ENCODE measurements at places on chromosomes 5 and 9.

DNA sequence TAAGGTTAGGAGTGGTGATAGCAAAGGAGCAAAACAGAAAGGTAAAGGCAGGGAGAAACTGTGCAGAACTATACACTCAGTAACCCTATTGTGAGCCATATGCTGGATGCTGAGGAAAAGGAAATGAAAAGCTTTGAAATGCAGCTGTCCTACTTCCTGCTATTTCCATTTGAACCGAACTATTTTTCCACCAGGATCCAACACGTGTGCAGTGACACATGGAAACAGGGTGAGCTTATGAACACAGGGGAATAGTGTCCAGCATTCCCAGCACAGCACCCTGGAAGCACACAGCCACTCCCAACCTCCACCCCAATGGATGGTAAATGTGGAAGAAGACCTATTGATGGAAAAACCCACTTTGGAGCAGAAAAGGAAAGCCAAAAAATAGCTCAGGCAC lies 69.0 kb upstream of the SLC12A2 start:
- DNase-seq, result no peak

- no peak for DNase-seq
Observed at GRCh38 chr9:97304586-97304985, 2.9 kb upstream of the CCDC180 start.

GRCh38 chr5:125083981-125084380 lies 337.5 kb upstream of the ZNF608 start:
- no peak for DNase-seq

- no peak for DNase-seq
Observed at GRCh38 chr5:135271533-135272310, 127.3 kb downstream of the MACROH2A1 start.

DNA sequence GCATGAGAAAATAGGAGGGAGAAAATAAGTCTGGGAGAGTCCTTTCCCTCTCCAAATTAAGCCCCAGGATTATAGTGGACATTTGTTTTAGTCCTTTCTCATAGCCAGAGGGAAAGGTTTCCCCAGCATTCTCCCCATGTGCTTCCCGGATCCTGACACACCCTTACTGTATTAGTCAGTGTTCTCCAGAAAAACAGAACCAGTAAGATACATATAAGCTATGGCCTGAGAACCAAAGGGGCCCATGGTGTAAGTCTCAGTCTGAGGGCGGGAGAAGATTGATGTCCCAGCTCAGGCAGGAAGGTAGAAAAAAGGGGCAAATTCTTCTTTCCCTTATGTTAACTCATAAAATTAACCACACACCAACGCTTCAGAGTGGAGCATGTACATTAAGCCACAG lies 25.6 kb upstream of the SPATA31D4 start:
- no peak for DNase-seq

Measured in substantia nigra (tissue), 51 donors.